CD4-positive, alpha-beta memory T cell (primary cell): ENCODE measurements at places on chromosomes 2 and 18. TPM values are rescaled to one million over a fixed set of nuclear protein-coding genes. Genes with fewer than 3 reads are reported as not detected.

GRCh38 chr2:218010140-218010983, 7.6 kb upstream of the TNS1 start:
- DNase-seq = no peak

DNA sequence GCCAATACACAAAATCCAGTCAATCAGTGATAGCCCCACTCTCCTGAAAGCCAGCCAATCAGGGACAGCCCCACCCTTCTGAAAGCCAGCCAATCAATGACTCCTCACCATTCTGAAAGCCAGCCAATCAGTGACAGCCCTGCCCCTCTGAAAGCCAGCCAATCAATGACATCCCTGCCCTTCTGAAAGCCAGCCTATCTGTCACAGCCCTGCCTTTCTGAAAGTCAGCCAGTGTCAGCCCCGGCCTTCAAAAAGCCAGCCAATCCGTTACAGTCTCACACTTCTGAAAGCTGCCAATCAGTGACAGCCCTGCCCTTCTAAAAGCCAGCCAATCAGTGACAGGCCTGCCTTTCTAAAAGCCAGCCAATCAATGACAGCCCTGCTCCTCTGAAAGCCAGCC, 95.9 kb upstream of the HDAC4 start:
- no peak for DNase-seq

POTEE gene
- total RNA-seq = 0.17 TPM

HOXD12 gene
- not detected for total RNA-seq
